ENCODE measurements at places on chromosomes 6 and 20. TPM values are rescaled to one million over a fixed set of nuclear protein-coding genes. Genes with fewer than 3 reads are reported as not detected.

GRCh38 chr6:792662-793061, 99.7 kb upstream of the EXOC2 start:
- no peak for DNase-seq

DNA sequence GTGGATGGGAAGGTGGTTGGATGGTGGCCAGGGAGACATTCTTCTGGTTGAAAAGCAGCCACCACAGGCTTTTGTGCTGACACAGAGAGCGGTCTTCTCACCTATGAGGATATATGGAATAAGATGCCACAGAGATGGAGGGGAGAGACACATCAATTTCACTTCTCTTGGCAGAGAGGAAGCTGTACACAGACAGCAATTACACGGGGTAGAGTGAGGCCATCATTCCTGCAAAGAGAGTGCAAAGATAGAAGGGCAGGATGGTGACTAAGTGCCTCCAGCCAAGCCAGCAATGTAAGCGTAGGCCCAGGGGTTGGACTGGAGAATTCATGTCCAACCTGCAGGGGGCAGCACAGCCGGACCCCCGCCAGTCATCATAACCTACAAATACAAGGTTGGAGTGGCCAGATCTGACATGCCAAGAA, 56.4 kb downstream of the NRN1 start:
- no peak for DNase-seq

DNA sequence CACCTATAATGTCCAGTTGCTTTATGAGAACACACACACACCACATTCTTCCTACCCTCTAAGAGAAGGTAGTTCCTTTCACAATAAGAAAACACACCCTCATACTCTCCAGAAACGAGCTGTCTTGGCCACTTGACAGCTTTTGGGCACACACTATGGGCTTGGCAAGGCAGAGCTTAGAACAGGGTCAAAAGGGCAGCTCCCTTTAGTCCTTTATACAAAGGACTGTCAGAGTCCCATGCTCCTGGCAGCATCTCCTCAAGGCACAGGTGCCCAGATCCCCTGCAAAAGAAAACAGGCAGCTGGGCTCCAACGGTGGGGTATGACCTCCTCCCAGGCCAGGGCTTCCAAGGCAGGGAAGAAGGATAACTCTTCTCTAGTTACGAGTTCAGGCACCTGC, 4.9 kb upstream of the LYRM2 start:
- no peak for DNase-seq

TSBP1 gene
- under 0.01 TPM for total RNA-seq

ARMC12 gene
- 0.43 TPM for total RNA-seq

LY6G6C gene
- not detected for total RNA-seq

Data from fibroblast of villous mesenchyme (primary cell).